Lower lobe of right lung (tissue), 2 donors: ENCODE measurements at places on chromosomes 1 and 21. TPM values are rescaled to one million over a fixed set of nuclear protein-coding genes. Genes with fewer than 3 reads are reported as not detected.

The S100A8 gene
- 622 TPM for total RNA-seq

The NUDC gene
- 56.7 TPM for total RNA-seq

- no peak for DNase-seq
Measured at GRCh38 chr21:41901099-41901498, 22.0 kb upstream of the PRDM15 start.

GRCh38 chr1:87887100-87887499 lies 558.4 kb downstream of the LMO4 start:
- DNase-seq: no peak

- peak; percentile 65 for DNase-seq
Measured at GRCh38 chr1:25549273-25550154, 6.1 kb downstream of the LDLRAP1 start.

GRCh38 chr1:49197081-49197480 lies 420.4 kb upstream of the BEND5 start:
- no peak for DNase-seq
